ENCODE measurements at places on chromosomes 3 and 15.

GRCh38 chr15:67914537-67915460 lies 75.0 kb upstream of the RNU6-1 start:
- DNase-seq, result no peak

- DNase-seq, result no peak
Observed at GRCh38 chr3:45275006-45275704, 49.1 kb upstream of the TMEM158 start.

DNA sequence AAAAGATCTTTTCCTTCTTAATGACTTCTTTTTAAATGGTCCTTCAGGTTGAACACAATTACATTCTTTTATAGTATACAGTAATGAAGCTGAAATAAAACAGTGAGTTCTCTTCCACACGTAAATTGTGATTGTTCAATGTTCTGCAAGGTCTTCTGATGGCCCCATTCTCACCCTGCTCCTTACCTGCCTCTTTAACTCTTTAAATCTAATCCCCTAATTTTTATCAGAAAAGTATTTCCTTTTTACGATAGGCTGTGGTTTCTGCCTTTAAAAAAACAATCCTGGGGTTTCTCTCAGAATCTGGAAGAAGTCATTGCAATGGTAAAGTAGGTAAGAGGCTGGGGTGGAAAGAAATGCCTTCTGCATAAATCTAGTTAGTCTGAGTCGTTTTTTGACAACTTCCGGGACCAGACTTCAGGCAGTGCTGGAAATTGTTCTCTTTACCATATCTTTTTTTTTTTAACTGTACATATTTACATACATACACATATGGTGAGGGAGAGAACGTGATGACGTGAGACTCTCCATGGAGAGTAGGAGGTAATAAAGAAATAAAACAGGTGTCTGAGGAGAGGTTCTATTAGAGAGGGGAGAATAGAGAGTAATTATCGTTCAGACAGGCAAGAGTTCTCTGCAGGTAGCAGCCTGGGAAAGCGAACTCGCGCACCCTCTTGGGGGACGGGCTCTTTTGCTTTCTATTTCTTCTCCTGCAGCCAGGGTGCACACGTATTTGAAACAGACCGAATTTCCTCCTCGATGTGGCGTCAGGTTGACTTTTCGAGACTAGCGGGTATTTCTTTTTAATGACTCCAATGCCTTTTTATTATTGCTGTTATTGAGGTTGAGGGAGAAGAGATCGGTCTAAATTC lies at the start of gene SIDT1:
Gene SIDT1 (plus strand): TSS at position 730 of the 872 bp plus-strand sequence. CDS start 467 bp downstream, outside the sequence.
- peak; percentile 64 for DNase-seq

GRCh38 chr3:159340877-159341500 lies 539.1 kb downstream of the MFSD1 start:
- no peak for DNase-seq

- no peak for DNase-seq
Observed at GRCh38 chr3:23942546-23942945, 2.5 kb upstream of the NR1D2 start.

- no peak for DNase-seq
Observed at GRCh38 chr3:150253622-150254021, 154.5 kb upstream of the TSC22D2 start.

DNA sequence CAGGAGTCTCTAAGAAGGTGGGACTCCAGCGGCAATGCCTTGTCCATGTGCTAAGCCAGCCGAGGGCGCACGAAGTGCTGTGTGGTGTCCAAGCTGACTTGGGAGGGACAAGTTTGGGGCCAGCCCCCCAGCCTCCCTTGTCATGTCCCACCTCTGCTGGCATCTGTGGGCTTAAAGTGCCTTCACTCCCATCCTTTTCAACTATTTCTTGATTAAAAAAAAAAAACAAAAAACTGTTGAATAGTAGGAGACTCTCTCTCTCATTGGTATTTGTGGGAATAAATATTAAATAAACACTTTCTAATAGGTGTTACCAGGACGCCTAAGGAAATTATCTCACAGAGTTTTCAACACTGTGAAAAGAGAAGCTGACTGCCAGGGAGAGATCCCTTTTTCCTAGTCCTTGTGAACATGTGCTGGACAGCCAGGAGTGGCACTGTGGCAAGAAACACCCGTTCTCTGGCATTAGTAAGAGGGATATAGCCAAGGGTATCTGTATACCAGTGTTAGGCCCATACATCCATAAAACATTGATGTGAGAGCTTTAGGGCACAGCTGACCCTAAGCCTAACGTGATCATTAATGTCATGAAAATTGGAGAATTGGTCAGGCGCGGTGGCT lies 158.0 kb downstream of the IGF1R start:
- no peak for DNase-seq

GRCh38 chr15:34841262-34841725 lies 45.9 kb upstream of the ACTC1 start:
- DNase-seq, result no peak

- DNase-seq, result no peak
Observed at GRCh38 chr3:100264242-100264641, 3.5 kb downstream of the TBC1D23 start.

DNA sequence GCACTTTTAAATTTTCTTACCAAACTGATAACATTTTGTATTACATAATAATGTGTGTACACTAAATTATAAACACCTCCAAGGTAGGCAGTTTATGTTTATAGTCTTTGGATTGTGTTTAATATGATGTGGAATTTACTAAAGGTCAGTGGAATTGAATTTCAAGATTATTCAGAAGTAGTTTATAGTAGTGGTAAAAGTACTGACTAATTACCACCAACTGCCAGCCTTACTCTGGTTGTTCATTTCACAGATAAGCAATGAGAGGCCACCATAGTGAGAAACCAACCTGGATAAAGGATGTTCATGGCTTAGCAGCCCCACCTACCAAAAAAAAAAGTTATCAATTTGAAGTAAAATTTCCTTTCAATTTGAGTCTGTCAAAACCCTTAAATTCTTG lies 54.0 kb upstream of the EIF5A2 start:
- DNase-seq, result no peak

- no peak for DNase-seq
Observed at GRCh38 chr3:120650311-120650710, 31.7 kb downstream of the HGD start.

- no peak for DNase-seq
Observed at GRCh38 chr3:43152649-43153048, 46.8 kb upstream of the POMGNT2 start.

GRCh38 chr3:190056742-190057141 lies 64.0 kb downstream of the P3H2 start:
- DNase-seq, result no peak

- no peak for DNase-seq
Observed at GRCh38 chr3:84984429-84984828, 25.6 kb downstream of the CADM2 start.

GRCh38 chr3:45943207-45943846 lies at the start of gene CXCR6:
TSS of gene CXCR6 (plus strand) at chr3:45943464. CDS start at chr3:45946482, 3,018 bp downstream.
- DNase-seq, result no peak

GRCh38 chr15:66735909-66736305 lies 33.9 kb downstream of the SMAD6 start:
- no peak for DNase-seq

DNA sequence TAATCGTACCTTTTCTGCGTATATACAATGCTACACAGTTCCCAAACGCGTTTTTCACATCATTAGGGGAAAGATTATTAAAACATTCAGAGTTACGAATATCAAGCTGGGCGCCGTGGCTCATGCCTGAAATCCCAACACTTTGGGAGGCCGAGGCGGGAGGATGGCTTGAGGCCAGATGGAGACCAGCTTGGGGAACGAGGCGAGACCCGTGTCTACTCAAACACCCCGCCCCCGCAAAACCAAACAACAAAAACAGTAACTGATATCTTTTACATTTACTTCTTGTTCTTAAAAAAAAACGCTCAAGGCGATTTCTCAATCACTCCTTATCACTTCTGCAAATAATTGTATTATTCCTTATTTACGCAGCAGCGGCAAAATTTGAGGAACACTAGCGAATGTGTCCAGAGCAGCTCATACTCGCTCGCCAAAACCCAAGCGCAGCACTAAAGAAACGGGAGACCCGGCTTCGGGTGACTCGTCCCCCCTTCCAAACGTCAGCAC lies 1.2 kb downstream of the ZBTB11 start:
- no peak for DNase-seq

- no peak for DNase-seq
Observed at GRCh38 chr15:81227716-81228115, 31.0 kb downstream of the IL16 start.

- no peak for DNase-seq
Observed at GRCh38 chr3:39428745-39429201, 22.3 kb downstream of the RPSA start.

DNA sequence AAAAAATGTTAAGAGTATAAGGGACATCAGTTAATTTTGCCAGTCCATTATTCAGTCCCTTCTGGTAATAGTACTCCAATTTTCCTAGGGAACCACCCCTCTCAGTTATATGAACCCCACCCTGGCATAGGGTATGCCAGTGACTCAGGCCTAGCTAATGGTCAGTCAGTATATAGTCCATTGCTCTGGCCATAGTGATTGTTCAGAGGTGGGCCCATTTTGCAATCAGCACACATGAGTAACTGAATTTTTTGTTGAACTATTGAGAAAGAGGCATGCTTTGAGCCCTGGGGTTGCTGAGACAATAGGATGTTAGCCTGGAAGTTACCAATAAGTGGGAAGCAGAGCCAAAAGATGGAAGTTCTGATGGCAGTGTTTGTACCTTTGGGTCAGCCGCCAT lies 4.1 kb downstream of the LRCH3 start:
- DNase-seq, result no peak

GRCh38 chr15:32877252-32878019 lies 159.6 kb downstream of the GREM1 start:
- no peak for DNase-seq

- no peak for DNase-seq
Observed at GRCh38 chr3:182284793-182285192, 508.5 kb upstream of the ATP11B start.

GRCh38 chr15:73955326-73955725 lies 29.1 kb downstream of the LOXL1 start:
- no peak for DNase-seq

- no peak for DNase-seq
Observed at GRCh38 chr3:65628978-65629377, 409.7 kb downstream of the MAGI1 start.

DNA sequence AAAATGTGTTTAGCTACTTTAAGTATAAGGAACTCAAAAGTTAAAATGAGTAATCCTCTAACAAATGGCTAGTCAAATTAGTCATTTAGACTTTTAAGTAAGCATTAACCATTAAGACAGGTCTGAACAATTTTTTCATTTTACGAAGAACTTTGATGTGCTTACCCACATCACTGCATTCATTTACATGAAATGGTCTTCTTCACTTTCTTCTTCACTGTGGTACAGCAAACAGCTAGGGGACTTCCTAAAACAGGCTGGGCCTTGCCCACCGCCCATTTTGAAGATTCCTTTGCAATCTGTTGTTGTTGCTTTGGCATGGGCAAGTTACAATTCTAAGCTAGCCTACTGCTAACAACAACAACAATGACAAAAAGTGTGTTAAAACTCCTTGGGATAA lies 67.4 kb downstream of the CBLB start:
- DNase-seq, result no peak

- no peak for DNase-seq
Observed at GRCh38 chr3:122055215-122055614, at the start of gene CD86. TSS of gene CD86 (plus strand) at chr3:122055362. CDS start at chr3:122055490, 128 bp downstream.

All from activated effector memory CD4-positive, alpha-beta T cell treated with Interleukin-2 at 50 U/mL for 16 hours (primary cell).